ENCODE measurements at places on chromosomes 5 and 9.

- peak; percentile 9 for DNase-seq
Observed at GRCh38 chr9:78103971-78104433, 72.4 kb upstream of the GNAQ start.

GRCh38 chr9:124008303-124008693, 3.3 kb upstream of the LHX2 start:
- DNase-seq = no peak

GRCh38 chr5:100780376-100780870, 122.7 kb downstream of the ST8SIA4 start:
- DNase-seq = no peak

DNA sequence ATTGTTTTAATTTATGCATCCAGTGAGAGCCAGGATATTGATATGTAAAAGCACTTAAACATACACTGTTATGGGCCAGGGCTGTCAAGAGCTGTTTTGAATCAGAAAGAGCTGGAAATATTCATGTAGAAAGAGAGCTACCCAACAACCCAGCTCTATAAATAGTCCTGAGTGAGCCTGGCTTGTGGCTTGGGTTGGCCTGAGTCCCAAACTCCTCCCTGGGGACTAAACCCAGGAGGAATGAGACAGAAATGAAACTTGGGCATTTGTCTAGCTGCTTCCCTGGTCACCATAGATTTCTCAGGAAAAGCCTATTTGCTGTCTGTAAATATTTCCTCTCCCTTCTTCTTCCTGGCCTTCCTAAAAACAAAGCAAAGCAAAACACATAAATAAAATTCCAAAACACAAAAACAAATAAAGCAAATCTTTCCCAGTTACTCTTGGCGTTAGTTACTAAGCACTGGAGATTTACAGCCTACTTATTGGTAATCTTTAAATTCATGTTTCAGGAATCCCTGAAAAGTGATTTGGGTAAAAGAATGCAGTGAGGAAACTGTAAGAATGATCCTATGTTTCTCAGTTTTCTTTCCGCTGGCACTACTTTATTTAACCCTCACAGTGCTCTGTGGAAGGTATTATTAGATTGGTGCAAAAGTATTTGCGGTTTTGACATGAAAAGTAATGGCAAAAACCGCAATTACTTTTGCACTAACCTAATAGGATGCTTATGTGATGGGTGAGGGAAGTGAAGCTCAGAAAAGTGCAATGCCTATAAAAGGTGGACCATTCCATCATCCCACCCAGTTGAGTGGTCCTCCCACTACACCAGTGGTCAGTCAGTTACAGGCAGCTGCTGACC, 111.8 kb downstream of the CARTPT start:
- DNase-seq = no peak

All from stimulated activated CD4-positive, alpha-beta T cell treated with anti-CD3 and anti-CD28 coated beads, TNF-alpha, amount 100 ng/mL, for 24 hours (primary cell).